NCI-H1694 (cell line): ENCODE measurements at places on chromosomes 12 and 14.

GRCh38 chr12:114993165-114993564 lies 309.2 kb upstream of the TBX3 start:
- no peak for DNase-seq

DNA sequence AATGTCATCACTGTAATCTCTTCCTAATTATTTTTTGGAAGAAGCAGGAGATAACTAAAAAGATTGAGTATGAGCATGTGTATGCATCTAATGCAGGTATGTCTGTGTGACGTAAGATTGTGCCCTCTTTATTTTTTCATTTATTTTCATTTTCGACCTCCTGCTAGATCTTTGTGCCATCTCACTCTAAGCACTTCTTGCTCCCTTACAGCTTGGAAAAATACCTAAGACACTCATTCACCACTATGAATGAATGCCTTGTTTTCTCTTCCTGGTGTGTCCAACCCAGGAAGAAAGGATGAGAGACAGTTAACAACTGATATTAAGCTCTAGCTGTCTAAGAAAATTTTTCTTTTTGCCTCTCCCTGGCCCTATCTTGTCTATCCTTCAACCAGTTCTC lies 76.8 kb upstream of the CISTR start:
- DNase-seq: no peak

DNA sequence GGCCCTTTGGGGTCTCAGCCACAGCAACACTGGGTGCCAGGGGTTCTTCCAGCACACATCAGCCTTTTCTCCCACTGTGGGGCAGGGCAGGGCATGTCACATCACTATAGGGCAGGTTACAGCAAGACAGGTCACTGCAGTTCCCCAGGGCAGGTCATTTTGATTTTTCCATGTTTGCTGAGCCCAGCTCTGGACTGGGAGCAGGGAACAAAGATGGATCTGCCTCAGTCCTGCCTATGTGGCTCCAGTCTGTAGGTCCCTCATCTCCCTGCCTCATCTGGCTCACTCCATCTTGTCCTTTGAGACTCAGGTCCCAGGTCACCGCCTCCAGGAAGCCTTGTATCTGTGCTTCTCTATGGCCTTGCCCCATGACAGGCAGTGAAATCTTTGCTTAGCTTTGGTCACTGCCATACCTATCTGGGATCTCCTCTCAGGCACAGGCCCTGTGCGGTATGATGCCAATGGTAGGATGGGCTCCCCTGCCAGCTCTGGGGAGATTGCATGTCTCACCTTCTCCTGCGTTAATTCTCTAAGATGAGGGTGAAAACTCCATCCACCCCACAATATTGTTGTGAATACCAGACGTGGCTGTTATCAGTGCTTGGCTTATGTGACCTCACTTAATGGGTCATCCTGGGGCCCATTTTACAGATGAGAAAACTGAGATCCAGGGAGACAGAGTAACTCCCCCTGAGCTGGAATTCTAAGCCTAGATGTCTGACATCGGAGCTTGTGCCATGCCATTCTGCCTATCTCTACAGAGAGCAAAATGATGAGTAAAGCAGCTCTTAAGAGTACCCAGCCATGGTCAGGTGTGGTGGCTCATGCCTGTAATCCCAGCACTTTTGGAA lies 1.5 kb downstream of the SERPINA6 start:
- DNase-seq: no peak

DNA sequence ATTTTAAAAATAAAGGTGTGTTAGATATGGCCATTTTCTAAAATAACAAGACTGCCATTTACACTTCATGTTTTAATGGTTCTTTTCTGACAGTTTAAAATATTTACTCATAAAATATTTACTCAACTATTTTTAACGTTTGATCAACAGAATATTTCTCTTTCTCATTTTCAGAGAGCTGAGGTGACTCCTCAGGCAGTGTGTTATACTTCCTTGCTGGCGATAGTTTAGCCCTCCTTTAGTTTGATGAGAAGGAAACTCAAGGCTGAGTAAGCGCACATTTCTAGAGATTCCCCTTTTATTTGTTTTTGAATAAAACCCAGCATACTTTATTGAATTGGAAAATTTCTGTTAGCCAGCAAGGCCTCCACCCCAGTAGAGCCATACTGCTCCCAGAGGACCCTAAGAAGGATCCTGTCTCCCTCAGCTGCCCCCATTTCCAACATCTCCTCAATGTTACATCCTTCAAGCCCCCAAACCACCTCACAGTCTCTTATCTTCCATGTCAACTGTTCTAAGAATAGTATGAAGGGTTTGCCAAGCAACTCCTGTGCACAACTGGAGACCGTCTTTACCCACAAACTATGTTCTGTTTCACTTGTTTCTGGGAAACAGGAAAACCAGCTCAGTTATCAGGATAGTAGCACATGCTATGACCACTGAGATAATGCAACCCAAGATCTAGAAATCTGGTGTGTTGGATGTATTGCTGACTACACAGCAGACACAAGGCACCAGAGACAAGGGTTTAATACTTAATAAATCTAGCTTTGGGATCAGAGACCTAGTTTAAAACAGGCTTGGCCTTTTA lies 129.5 kb downstream of the STXBP6 start:
- no peak for DNase-seq

DNA sequence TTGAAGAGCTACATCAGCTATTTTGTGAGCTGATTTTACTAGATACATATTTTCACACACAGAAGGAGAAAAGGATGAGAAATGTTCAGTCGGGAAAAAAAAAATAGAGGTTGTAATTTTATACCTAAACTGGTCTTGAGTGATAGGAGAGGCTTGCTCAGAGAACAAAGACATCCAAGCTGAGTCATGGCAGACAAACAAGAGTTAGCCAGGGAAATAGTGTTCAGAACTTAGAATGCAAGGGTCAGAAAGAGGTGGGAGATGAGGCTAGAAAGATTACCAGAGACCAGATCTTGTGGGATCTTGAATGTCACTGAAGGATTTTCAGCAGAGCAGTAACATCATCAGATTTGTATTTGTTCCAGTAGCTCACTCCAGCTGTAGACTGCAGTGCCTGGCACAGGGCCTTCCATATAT lies 121.9 kb upstream of the ATF1 start:
- no peak for DNase-seq

DNA sequence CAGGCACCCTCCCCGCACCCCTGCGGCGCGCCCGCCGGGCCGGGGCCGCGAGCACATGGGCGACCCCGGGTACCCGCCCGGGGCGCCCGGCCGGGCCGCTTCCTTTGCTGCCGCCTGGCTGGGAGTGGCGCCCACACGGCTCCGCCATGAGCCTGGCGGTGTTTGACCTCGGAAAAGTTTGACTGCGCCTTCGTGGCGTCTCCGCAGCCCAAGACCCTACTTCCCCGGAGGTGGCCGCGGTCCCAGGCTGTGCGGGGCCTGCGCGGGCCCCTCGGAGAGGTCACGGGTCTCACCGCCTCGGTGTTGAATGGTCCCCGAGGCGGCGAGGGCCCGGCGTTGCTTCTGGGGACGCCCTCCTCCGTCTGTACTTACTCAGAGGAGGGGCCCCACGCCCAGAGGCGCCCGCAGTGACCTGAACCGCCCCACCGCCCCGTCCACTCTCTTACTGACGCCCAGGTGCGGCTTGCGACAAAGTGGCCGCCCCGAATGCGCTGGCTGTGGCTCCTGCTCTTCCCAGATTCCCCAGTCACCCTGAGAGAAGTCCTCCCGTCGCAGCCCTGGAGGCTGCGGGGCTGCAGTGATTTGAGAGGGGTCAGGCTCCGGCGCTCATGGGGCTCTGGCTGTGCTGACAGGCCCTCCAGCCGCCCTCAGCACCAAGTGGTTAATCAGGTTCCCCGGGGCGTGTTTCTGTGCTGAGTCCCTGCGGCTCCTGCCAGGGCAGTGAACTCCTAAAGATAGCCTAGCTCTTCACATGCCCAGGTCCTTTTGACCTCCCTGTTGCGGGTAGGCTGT lies 5.8 kb downstream of the KMT5A start:
- no peak for DNase-seq

GRCh38 chr14:65560340-65561027 lies 148.0 kb downstream of the FUT8 start:
- no peak for DNase-seq

DNA sequence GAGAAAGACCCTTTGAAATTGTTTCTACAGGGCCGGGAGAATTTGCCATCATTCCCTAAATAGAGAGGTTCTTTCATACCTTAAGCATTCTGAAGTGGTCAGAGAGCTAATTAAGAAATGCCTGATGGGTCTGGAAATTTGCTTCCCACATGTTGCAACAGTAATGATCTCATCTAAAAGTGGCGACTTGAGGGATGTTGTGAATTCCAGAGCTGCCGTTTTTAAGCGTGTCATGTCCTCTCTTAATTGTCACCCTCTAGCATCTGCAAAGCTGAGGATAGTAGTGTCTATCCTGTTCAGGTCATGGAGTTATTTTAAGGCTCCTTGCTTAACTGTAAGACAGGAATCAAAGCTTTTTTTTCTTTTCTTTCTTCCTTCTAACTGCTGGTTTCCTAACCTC lies 60.4 kb downstream of the FOS start:
- no peak for DNase-seq

DNA sequence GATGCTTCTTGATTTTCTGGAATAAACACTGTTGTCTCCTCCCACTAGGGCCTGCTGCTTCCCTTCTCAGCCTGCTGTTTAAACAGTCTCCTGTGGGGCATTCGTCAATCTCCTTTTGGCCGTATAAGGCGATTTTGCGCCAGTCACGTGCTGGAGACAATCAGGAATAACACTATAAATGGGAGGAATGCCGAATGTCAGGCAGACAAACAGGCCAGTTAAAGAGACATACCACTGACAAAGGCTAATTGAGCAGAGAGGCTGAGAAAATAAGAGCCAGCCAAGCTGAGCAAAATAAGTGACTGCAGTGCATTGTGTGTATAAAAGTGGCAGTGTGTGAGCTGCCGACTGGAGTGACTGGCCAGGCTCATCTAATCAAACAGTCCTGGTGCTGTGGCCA lies 23.3 kb downstream of the DMAC2L start:
- peak; percentile 96 for DNase-seq

GRCh38 chr14:21024585-21025370 lies at the start of gene NDRG2:
Gene NDRG2 (minus strand): TSS chr14:21025061. CDS start chr14:21023315, 1,746 bp downstream.
- DNase-seq: peak; percentile 32

- no peak for DNase-seq
These were observed 48.1 kb downstream of the ADCK1 start for GRCh38 chr14:77848031-77848430.

DNA sequence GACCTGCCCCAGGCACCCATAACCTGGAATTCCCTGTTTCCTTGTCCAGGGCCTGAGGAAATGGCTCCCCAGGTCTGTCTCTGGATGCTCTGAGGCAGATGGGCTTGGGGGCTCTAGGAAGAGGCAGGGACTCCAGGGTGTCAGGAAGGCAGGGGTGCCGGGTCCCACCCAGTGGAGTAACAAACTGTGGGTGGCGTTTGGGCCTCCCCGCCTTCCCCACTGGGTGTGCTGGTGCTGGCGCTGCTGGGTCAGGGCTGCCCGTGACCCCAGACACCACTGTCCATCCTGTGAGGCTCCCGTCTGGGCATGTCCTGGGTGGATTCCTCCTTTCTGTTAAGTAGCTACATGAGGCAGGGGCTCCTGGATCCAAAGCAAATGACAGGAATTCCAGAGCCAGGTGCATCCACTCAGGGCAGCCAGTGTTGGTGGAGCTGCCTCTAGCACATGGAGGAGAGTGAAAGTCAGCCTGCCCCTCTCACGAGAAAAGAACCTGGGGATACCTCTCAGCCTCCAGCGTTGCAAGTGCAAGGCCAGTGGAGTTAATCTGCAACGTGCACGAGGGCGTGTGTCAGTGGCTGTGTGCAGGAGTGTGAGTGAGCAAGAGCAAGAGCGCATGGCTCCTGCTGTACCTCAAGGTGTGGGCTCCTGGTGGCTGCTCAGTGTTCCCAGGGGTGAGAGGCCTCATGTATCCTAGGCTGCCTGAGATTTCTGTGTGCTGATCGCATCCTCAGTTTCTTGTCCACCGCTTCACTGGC lies 403.1 kb downstream of the TMEM121 start:
- no peak for DNase-seq

GRCh38 chr12:106585521-106586277 lies 2.9 kb downstream of the RFX4 start:
- DNase-seq: no peak

DNA sequence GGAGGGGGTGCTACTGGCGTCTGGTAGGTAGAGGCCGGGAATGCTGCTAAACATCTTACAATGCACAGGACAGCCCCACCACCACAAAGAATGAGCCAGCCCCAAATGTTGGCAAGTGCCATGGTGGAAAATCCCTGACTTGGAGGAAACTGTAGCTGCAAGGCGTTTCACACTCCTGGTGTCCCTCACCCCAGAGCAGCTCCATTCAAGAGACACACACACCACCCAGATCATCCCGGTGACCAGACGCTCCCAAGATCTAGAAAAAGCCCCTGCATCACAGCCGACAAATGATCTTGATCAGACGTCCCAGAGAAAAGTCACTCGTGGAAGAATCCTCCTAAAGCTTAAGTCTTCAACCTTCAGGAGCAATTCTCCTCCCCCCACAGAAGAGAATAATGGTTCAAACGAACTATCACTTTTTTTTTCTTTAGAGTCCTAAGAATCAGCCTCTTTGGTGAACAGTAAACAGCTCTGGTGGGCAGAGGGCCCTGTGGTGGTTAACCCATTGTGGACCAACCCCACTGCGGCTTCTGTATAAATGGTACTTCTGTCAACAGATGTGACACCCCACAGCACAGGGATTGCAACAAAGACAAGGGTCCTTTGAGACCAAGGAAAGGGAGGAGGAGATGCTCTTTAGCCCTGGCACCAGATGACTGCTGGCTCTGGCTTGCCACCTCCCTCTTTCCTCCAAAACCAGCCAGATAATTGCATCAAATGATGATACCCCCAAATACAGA lies 2.7 kb downstream of the GLTP start:
- DNase-seq: no peak

GRCh38 chr12:103456006-103456405 lies 39.8 kb downstream of the C12orf42 start:
- no peak for DNase-seq

DNA sequence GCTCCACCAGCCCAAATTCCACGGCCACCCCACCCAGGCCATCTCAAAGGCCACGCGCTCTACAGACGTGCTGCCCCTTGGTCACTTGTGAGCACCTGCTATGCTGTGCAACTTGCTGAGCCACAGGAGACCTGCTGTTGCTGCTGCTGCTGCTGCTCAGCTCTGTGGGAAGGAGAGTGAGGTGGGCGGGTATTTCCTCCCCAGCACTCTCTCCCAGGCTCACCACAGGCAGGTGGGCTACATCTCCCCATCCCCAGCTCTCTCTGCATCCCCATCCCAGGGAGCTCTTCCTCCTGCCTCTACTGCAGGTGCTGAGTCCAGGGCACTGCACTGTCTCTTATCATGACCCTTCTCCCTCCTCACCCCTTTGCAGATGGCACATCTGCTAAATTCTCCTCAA lies 306.9 kb downstream of the BCL11B start:
- no peak for DNase-seq

- DNase-seq: no peak
These were observed 24.9 kb downstream of the PSMC1 start for GRCh38 chr14:90281261-90281660.

GRCh38 chr12:62123721-62124203 lies 136.4 kb upstream of the USP15 start:
- no peak for DNase-seq

DNA sequence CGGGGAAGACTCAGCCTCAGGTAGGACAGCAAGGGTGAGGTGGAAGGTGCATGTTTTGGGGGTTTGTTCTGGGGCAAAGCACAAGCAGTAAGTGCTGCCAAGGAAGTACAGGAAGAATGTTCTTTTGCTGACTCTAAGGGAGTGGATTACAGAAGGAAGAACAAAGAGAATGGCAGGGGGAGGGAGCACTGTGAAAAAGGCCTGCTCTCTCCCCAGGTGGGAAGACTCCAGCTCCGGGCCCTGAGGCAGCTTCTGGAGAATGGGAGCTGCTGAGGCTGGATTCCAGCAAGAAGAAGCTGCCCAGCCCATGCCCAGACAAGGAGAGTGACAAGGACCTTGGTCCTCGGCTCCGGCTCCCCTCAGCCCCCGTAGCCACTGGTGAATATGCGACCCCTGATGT lies 7.0 kb upstream of the PFDN5 start:
- DNase-seq: no peak
